ENCODE measurements at places on chromosomes 6 and 20.

GRCh38 chr6:142336787-142337186 is 35.0 kb downstream of the ADGRG6 start:
- no peak for DNase-seq

GRCh38 chr20:23143098-23143497 is 57.0 kb upstream of the CD93 start:
- no peak for DNase-seq

DNA sequence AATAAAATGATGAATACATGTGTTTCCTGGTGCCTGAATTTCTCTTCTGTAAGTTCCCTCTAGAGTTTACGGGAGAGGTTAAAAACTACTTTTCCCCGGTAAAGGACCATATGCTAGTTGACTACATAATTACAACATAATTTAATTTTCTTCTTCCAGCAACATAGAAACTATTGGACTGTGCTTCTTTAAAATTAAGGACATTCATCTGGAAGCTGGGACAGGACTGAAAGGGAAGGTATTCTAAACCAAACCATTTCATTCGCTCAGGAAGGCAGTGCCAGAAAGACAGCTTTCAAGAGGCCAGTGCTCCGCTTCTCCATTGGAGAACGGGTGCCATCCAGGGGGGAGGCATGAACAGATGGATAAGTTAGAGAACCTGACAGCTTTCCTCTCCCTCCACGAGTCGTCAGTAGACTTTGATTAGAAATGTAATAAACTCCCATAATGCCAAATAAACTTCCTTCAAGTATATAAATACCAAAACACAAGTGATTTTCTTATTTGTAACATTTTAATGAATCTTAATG is 458.0 kb upstream of the SOX4 start:
- DNase-seq: no peak

GRCh38 chr20:50478162-50478990 is 31.8 kb upstream of the PTPN1 start:
- DNase-seq: peak; percentile 68

DNA sequence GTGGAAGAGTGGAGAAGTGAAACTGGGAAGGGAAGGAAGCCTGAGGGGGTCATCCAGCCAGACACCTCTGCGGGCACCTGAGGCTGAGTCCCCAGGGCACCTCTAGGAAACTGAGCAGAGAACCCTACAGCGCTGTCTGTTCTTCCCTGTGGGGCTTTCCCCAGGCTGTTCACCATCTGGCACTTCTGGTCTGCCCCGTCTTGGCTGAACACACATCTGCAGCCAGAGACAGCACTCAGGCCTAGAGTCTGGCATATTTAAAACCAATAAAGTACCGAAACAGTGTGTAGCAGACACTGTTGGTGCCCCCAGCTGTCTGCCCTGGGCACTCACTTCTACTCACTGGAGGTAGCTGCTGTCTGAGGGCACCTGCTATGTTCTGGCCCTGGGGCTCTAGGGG is 9.4 kb upstream of the ARFGEF2 start:
- DNase-seq: no peak
